ENCODE measurements at places on chromosomes 3 and 15.
A peak's percentile ranks its signal among the peaks of the same experiment; 100 is the strongest.

- DNase-seq: no peak
These were observed 607 bp downstream of the MRPL47 start for GRCh38 chr3:179603831-179604230.

GRCh38 chr3:182592747-182593146, 200.6 kb upstream of the ATP11B start:
- DNase-seq: no peak

DNA sequence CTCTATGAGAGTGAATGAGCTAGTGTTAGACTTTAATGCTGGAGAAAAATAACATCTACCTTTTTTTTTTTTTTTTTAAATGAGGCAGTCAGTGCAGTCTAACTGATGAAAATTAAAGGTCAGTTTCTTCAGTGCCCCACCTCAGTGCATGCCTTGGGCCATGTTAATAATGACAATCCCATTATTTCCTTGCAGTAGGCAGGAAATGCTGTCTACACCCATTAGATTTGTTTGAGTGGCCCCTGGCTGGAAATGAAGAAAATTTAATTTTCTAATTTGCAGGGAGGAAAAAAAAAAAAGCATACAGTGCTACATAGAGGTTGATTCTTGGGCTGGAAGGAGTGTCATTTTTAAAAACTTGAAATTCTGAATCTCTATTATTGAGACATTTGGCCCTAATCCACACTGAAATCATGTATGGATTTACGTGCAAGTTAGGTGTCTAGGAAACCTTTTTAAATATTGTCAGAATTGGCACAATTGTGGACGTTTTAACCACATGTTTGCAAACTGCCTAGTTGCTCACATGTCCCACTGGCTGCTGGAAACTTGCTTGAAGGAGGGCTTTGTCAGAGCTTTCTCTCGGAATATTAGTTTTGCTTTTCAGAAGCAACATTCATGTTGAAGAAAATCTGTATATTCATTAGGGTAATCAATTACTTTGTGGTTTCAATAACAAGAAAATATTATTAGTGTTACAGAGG, 18.4 kb downstream of the FNDC3B start:
- DNase-seq: no peak

DNA sequence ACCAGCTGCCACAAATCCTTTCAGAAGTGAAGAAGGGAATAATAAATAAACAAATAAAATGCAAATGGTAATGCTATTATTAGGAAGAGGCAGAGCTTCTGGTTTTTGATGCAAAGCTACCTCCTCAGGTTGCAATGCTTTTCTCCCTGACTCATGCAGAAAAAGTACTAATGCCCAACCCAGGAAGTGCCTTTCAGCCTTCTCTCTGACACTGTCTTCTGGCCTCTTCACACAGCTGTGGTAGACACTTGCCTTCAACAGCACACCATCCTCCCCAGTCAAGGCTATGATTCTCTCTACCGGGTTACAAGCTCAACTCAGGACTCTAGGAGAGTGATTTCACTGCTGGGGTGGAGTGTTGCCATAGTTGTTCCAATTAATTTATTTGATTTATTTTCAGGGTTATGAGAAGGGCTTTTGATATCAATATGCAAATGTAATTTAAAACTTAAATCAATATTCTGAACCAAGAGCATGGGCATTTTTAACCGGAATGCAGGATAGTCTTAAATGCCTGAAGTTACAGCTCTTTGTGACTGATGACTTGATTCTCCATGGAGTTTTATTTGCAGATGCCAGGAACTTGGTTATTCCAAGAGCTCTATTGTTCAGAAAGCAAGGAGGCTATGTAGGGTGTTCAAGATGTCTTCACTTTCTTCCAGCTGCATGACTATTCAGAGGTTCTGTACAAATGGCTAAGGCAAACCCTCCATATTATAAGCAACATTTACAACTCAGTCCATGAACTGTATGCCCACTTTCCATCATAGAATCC, 27.1 kb upstream of the GALNT15 start:
- no peak for DNase-seq

GRCh38 chr3:154224366-154224765, 99.9 kb downstream of the DHX36 start:
- DNase-seq: no peak

GRCh38 chr3:151459358-151459757, 1.5 kb downstream of the IGSF10 start:
- no peak for DNase-seq

- peak; percentile 64 for DNase-seq
These were observed 31.7 kb upstream of the MFSD1 start for GRCh38 chr3:158769952-158770740.

GRCh38 chr3:119227070-119227850, 13.4 kb downstream of the B4GALT4 start:
- DNase-seq: peak; percentile 17

DNA sequence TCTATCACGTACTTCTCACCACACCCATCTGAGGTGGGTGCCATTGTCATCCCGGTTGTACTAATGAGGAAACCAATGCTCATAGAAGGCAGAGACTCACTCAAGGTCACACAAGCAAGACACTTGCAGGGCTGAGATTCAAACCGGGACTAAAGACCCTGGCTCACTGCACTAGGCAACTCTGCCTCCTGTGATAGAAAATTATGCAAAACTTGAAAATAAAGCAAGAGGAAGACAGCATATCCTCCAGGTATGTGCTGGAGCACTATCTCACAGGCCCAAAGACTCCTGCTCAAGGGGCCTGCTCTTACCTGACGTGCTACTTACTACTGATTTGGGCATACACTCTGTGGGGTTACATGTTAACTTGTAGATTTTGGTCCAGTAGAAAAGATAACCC, 25.6 kb downstream of the ANXA2 start:
- DNase-seq: no peak

- no peak for DNase-seq
These were observed 1278.5 kb downstream of the NSUN3 start for GRCh38 chr3:95341314-95341713.

GRCh38 chr3:8070011-8070410, 431.6 kb upstream of the LMCD1 start:
- DNase-seq: no peak

DNA sequence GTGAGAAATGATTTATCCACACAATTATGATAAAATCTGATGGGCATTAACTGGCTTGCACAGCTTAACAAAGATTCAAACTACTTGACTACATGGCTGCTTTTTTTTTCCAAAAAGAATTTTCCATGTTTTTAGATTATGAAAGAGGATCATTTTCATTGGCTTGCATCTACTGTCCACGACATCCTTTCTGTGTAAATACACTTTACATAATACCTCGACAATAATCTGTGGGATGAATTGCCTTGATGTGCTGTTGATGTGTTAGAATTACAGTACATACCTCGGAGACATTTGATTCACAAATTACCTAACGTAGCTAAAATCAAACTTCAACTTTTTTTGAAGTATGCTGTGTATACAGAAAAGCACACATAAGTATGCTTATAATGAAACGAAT, 104.4 kb downstream of the PPP2R3A start:
- no peak for DNase-seq

DNA sequence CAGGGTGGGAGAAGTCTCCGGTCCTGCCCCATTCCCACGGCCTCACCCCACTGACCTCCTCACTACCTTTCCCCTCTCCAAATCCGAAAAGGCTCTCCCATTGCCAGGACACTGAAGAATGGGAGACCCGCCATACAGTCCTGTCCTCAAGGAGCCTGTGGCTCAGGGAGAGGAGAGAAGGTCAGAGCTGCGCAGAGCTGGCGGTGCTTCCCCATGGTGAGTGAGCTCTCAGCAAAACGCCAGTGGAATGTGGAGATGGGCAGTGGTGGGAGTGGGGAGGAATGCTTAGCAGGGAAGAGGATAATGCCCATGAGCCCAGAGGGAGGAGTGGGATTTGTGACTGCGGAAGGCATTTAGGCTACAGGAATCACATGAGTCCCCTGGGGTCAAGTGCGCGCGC, 20.1 kb downstream of the FAM43A start:
- DNase-seq: no peak

- DNase-seq: no peak
These were observed 1.1 kb upstream of the CEMIP start for GRCh38 chr15:80777826-80778620.

- no peak for DNase-seq
These were observed 55.4 kb upstream of the SPPL2A start for GRCh38 chr15:50820808-50821382.

DNA sequence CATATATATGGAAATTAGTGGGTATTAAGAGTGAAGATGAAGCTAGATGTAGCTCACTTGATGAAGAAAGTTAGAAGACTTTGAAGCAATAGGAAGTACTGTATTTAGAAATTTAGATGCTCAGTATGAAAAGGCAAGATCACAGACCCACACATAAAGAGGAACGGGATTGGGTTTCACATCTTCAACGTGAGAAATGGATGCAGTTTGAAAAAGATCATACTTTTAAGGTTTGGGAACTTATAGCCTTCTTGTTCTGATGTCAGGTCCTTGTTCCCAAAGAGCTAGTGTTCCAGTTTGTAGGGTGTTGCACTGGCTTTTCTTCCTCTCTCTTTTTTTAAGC, 16.7 kb downstream of the AP3S2 start:
- no peak for DNase-seq

- DNase-seq: no peak
These were observed 5.1 kb downstream of the TRIM71 start for GRCh38 chr3:32822609-32823498.

DNA sequence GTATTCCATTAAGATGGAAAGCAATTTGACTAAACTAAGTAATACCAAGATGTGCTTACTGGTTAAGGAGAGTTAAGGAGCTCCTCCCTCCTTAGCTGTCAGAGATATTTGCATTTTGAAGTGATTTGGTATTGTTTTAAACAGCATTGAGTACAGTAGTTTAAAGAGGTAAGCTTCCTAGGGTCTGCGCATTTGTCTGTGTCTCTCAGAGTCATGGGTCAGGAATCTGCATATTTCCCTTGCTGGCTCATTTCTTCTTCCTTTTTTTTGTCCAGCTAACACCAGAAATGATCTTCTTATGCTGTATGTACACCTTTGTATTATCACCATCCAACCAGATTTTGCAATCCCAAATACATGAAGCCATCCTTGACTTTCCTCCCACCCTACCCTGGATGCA, 163.0 kb upstream of the BFSP2 start:
- no peak for DNase-seq

GRCh38 chr3:20073683-20074082, 33.4 kb downstream of the KAT2B start:
- DNase-seq: no peak

DNA sequence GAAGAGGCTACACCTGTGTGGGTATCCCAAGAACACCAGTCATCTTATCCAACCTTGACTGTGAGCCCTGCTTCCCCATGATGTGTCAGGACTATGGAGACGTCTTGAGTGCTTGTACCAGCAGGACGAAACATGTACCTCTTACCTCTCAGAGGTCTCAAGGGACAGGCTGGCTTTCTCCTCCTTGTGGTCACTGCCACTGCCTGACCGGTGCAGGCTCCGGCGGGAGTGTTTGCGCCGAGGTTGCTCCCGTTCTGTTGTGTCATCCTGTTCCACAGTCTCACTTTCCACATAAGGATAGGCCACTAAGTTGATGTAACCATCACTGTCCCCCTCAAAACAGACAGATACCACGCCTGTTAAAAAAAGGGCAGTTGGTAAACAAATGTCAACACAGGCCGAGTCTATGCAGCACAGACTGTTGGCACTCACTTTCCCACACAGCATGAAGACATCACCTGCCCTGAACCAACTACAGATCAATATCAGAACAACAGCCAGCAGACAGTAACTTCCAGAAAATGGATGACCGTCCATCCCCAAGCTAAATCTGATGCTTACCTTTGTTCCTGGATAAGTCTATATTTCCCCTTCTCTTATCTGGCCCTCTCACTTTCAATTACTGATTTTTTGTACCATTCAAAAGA, 14.4 kb upstream of the GMPPB start:
- DNase-seq: no peak

GRCh38 chr15:88615303-88616107, 5.6 kb upstream of the AEN start:
- DNase-seq: no peak

DNA sequence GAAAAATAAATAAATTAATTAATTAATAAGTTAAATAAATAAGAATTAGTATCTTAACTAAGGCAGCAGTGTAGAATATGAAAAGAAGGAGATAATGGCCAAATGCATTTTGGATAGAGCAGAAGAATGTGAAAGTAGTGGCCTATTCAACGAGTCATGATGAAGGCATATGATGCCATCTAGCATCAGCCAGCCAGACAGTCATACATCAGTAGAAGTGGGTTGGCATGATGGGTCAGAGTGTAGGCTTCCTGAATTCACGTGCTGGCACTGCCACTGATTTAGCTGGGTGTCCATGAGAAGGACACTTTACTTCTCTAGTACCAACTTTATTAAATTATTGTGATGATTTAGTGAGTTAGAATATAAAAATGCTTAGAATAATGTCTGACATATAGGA, 256.1 kb upstream of the ARPP21 start:
- DNase-seq: no peak

GRCh38 chr3:37887062-37887461, 25.4 kb downstream of the CTDSPL start:
- no peak for DNase-seq

DNA sequence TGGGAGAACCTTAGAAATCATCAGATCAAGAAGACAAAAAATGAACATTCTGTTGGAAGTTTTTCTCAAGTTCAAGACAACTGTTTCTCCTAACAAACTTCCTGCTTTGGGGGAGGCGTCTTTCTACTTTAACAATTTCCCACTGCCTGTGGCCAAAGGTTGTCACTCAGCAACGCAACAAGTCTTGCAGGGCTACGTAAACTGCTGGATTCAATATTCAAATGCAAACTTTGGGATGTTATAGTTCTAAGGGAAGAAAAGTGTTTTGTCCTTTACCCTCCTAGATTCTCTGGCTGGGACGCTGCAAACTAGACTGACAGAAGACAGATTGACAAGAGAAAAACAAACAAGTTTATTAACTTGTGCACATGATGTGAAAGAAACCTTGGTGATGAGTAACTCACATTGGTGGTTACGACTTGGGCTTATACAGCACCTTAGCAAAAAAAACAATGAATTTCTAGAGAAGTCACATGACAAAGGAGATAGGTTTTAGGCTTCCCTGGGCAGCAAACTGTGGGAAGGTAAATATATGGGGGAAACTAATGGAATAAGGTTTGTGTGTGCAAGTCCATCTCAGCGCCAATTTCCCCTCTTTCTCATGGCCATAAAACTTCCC, 34.0 kb upstream of the ARPIN start:
- no peak for DNase-seq

DNA sequence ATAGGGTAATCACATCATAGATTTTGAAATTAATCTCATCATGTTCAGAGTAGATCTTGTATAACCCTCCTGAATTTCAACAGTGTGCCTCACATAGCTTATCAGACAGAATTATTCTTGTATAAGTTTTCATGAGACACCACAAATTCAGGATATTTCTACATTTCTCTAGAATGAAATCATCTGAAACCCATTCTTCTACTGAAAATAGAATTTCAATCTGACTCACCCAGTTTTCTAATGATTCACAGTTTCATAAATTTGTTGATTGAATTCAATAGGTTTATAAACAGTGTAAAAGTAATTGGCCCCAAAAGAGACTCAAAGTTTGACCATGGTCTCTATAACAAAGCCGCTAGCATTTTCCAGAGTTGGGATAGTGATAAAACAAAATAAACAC, 1082.6 kb upstream of the EPHA6 start:
- DNase-seq: no peak
